ENCODE measurements at places on chromosomes 4 and X. TPM values are rescaled to one million over a fixed set of nuclear protein-coding genes. Genes with fewer than 3 reads are reported as not detected.

GRCh38 chr4:173685831-173686210 lies 155.8 kb upstream of the HAND2 start:
- no peak for DNase-seq

DNA sequence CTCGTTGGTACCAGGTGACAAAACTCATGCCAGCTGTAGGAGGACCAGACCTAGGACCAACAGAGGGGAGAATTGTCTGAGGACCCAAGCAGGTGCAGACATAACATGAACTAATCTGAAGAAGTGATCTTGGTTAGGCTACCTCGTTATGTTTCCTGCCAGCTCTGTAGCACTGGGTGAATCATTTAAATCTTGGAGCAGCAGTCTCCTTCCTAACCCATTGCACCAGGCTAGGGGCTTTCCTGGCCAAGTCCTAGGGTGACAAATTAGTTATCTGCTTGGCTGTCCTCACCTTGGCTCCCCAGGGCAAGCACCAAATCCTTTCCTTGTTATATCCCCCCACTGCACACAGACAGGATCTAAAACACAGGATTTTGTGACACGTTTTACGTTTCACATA lies 87.8 kb downstream of the WWC2 start:
- DNase-seq: no peak

DNA sequence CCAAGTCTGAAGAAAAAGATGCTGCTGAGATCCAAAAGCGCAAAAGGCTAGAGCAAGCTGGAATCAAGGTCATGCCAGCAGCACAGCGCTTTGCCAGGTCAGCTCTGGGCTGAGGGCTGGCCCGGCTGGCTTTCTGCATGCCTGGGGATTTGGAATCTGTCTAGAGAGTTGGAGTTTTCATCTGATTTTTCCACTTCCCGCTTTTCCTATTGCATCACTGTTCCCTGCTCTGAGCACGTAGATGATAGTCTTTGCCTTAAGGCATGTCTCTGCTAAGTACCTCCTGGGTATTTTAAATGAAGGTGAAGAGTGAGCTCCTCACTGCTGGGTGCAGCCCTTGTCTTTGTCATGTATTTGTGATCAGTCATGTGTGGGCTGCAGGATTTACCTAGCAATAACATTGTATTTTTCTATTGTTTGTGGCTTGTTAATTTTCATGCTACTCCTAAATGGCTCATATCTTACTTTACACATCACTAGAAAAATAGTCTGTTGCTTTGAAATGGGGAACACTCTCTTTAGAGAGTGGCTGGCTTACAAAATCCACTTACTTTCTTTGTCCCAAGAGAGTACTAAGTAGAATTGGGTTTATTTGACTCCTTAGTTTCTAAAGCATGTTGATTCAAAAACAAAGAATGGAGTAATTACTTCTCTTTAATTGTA lies 82.8 kb downstream of the LIMCH1 start:
- no peak for DNase-seq

DNA sequence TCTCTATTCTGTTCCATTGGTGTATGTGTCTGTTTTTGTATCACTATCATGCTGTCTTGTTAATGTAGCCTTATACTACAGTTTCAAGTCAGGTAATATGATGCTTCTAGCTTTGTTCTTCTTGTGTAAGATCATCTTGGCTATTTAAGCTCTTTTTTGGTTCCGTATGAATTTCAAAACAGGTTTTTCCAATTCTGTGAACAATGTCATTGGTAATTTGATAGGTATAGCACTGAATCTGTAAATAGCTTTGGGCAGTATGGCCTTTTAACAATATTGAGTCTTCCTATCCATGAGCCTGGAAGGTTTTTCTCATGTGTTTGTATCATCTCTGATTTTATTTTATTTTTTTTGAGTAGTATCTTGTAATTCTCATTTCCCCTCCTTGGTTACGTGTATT lies 94.3 kb downstream of the ANAPC10 start:
- DNase-seq: no peak

- DNase-seq: no peak
These were observed 71.5 kb upstream of the HPRT1 start for GRCh38 chrX:134388161-134389109.

GRCh38 chr4:118337954-118338353 lies 14.8 kb downstream of the PRSS12 start:
- DNase-seq: peak; percentile 42

GRCh38 chrX:70922774-70923473 lies 8.0 kb downstream of the SLC7A3 start:
- no peak for DNase-seq

- peak; percentile 75 for DNase-seq
These were observed 318.7 kb downstream of the PCDH18 start for GRCh38 chr4:137213372-137214173.

DNA sequence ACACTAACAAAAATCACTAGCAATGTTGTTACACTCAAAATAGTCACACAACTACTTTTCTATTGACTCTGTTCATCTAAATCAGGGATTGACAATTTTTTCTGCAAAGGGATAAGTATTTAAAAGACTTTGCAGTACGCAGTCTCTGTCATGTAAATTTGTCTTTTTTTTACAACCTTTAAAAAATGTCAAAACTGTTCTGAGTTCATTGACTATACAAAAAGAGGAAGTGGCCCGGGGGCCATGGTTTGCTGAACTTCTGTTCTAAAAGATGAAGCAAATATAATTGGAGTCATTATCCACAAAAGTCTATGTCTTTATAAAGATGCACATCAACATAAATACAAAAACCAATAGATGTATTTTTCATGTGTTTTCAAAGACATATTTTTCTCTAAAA lies 1310.3 kb downstream of the RPA4 start:
- no peak for DNase-seq

- DNase-seq: no peak
These were observed 47.4 kb downstream of the NOP14 start for GRCh38 chr4:2915789-2916188.

DNA sequence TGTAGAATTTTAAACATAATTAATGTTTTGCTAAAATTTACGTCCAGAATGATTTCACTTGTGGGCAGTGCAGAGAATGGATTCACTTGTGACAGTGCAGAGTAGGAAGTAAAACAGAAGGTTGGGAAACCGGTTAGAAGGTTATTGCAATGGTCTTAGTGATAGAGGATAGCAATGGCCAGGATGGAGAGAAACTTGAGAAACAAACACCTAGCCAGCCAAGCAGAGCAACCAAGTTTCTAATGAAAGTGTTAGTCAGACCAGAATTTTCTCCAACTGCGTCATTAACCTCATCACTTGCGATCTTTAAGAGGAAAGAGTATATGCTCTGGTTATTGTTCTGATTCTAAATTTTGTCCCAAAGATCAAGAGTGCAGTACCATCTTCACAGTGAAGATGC lies 50.0 kb upstream of the TBC1D9 start:
- DNase-seq: no peak

DNA sequence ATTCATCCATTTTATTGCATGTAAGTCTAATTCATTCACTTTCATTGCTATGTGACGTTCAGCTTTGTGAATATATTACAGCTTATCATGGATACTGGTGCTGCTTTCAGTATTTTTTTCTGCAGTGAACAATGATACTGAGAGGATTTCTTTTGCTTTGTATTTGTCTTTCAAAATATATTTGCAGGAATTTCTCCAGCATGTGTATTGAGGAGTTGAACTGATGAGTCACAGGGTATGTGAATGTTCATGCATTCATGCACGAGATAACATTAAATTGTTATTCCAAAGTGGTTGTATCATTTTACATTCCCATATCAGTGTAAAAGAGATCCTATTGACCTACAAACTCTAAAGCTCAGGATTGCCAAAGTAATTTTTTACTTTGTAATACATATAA lies 283.8 kb upstream of the ARSJ start:
- peak; percentile 36 for DNase-seq

DNA sequence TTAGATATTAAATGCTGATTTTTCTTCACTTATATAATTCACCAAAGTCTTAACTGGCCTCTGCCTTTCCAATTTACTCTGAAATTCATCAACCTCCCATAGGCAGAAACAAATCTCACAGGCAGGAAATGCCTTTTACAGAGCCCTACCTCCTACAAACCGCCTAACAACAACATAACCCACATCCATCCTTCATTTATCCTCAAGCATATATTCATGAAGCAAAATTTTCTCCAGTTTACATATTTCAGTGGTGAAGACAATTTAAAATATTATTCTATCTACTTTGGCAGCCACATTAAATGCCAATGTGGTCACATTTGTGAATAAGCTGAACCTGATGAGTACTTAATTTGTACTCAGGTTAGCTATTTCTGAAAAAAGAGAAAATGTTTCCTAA lies 30.3 kb downstream of the SEPSECS start:
- DNase-seq: no peak

GRCh38 chrX:80138938-80139337 lies 124.4 kb downstream of the TBX22 start:
- no peak for DNase-seq

GRCh38 chr4:44674471-44674870 lies 3.7 kb upstream of the GUF1 start:
- DNase-seq: no peak

- no peak for DNase-seq
These were observed 71.5 kb upstream of the EFNB1 start for GRCh38 chrX:68757331-68757730.

DNA sequence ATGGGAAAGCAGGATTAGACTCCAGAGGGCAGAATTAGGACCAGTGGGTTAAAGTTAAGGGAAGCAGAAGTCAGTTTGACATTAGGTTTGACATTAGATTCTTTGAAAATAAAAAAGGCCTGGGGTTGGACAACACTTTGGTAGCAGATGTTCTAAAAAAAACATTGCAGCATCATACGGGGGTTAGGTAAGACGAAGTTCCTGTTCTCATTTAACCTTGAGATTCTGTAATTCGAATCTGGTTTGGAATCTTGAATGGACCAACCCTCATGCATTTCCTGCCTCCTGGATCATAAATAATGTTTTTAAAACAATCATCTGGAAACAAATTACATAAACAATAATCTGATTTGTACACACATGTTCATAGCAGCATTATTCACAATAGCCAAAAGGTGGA lies 181.0 kb downstream of the SHROOM3 start:
- DNase-seq: no peak

DNA sequence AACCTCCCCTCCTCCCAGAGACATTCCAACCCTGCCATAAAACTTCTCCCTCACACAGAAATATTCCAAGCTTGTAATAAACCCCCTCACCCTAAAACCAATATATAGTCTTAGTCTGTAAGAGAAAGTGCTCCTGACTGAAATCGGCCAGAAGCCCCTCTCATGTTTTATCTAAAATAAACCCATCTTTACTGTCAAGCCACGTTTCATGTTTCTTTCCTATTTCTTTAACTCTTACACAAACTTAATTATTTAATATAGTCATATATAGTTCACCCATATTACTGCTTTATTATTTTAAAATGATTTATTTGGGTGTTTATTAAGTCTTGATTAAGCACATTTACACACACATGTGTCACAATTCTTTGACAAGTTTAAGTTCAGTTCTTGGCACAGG lies 191.3 kb upstream of the AADAT start:
- no peak for DNase-seq

DNA sequence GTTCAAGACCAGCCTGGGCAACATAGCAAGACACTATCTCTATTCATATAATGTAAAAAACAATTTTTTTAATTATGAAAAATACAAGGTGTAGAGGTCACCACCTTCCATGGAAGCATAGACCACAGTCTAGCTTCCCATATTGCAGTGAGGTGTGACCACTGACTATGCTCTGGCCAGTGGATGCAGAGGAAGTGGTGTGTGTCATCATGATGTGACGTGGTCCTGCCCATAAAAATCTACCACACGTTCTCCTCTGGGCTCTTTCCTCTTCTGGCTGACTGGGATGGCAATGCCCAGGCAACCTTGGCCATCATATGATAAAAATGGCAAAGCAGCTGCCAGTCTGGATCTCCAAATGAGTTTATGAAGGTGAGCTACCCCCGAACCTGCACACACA lies 65.7 kb downstream of the RBM47 start:
- DNase-seq: peak; percentile 67

- no peak for DNase-seq
These were observed 40.9 kb upstream of the MAP3K15 start for GRCh38 chrX:19556202-19556601.

DNA sequence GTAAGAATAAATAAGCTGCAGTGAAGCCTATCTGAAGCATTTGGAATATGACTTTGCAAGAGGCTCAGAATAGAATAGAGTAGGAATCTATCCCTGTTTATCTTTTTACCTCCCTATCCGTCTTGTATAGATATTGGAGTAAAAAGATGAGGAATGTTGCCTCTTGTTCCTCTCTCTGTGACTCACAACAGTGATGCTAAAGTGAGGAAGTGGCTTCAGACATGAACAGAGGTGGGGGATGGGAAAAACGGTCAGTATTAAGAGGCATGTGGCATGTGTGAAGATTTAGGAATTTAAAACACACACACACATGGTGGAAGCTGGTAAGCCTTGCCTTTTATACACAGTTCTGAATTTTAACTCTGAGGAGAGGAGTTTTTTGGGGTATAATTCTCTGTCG lies 3.8 kb upstream of the DCAF4L1 start:
- DNase-seq: no peak

- DNase-seq: no peak
These were observed 505.0 kb downstream of the TECRL start for GRCh38 chr4:63904201-63904600.

DNA sequence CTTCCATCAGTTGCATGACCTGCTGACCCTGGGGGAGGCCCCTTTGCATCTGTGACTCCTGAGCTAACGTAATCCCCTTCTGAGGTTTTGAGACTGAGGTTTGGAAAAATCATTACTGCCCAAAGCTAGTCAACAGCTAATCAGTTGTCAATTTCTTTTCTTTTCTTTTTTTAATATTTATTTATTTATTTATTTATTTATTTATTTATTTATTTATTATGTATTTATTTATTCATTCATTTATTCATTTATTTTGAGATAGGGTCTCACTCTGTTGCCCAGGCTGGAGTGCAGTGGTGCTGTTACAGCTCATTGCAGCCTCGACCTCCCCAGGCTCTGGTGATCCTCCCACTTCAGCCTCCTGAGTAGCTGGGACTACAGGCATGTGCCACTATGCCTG lies 25.1 kb upstream of the FHL1 start:
- DNase-seq: no peak

- no peak for DNase-seq
These were observed 110.8 kb downstream of the PWWP3B start for GRCh38 chrX:106278951-106279350.

The SLITRK4 gene
- total RNA-seq: not detected

The AKAP14 gene
- not detected for total RNA-seq

The ABCG2 gene
- total RNA-seq: 0.08 TPM

The CDKL2 gene
- 0.16 TPM for total RNA-seq

The PPEF2 gene
- total RNA-seq: not detected

The TRMT10A gene
- 6.2 TPM for total RNA-seq

The N4BP2 gene
- 1.5 TPM for total RNA-seq

The FAM9C gene
- total RNA-seq: not detected

The ETDB gene
- total RNA-seq: not detected

The FRAS1 gene
- 1.7 TPM for total RNA-seq

The AP1AR gene
- 14.3 TPM for total RNA-seq

The PCDH10 gene
- total RNA-seq: 151 TPM

The DAPP1 gene
- total RNA-seq: not detected

The AADAT gene
- 5.1 TPM for total RNA-seq

The P2RY8 gene
- total RNA-seq: not detected

The MAGEA12 gene
- not detected for total RNA-seq
